ENCODE measurements at places on chromosomes 3 and 15. TPM values are rescaled to one million over a fixed set of nuclear protein-coding genes. Genes with fewer than 3 reads are reported as not detected.

PATL2 gene
- 2.2 TPM for total RNA-seq

GRCh38 chr15:90774731-90775514 is 57.8 kb downstream of the BLM start:
- no peak for DNase-seq

FAM107A gene
- 6.4 TPM for total RNA-seq

- DNase-seq = no peak
Observed at GRCh38 chr3:119257654-119258410, 17.2 kb upstream of the B4GALT4 start.

SNTN gene
- not detected for total RNA-seq

TM6SF1 gene
- 7.2 TPM for total RNA-seq

P2RY12 gene
- 7.6 TPM for total RNA-seq

- DNase-seq = peak; percentile 42
Observed at GRCh38 chr3:138023754-138024153, 13.8 kb downstream of the CLDN18 start.

DNA sequence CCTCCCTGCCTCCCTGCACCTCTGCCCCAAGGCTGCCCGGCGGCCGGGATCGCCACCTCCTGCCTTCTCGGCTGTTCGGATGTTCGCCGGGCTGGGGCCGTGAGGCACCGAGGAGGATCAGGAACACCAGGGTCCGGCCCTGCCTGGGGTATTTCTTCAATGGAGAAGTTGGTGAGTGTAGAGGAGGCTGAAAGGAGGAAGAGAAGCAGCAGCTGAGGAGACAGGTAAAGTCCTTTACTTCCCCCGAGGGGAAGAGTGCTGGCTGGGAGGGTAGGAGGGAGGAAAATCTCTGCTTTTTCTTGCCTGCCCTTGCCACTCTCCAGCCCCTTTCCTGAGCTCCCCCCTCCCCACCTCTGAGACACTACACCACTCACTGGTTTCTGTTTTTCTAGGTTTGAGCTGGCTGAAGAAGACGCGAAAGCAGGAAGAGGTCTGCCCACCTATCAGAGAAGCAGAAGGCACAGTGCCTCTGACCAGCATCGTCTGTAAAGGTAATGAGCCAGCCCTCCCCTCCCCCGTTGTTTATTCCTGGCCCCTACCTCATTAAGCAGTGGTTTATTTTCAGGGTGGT is 519 bp downstream of the ASB7 start:
- no peak for DNase-seq

- DNase-seq = peak; percentile 56
Observed at GRCh38 chr3:30042274-30042859, 564.0 kb upstream of the TGFBR2 start.

SLC51A gene
- 0.63 TPM for total RNA-seq

Measured in mucosa of gallbladder (tissue), 1 donor.